ENCODE measurements at places on chromosomes 2 and 18.

DNA sequence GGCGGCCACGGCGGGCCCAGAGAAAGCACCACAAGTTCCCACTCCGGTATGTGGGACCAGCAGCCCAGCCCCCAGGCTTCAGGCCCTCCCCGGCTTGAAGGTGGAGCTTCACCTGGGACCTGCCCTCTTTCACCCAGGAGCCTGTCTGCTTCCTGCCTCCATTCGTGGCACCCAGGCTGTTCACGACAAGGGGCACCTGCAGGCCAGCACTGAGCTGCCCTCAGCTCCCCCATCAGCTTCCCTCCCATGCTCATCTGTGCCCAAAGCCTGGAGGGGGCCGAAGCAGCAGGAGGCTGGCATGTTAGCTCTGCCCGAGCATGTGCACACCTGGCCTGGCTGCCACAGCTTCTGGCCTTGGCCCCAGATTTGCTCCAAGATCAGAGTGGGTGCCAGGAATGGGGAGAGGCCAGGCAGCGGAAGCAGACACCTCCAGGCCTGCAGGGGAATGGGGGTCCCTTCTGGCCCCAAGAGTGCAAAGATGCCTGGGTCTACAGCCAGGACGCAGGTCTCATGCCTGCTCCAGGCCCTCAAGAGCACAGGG is 312.4 kb upstream of the SYT4 start:
- DNase-seq = no peak

DNA sequence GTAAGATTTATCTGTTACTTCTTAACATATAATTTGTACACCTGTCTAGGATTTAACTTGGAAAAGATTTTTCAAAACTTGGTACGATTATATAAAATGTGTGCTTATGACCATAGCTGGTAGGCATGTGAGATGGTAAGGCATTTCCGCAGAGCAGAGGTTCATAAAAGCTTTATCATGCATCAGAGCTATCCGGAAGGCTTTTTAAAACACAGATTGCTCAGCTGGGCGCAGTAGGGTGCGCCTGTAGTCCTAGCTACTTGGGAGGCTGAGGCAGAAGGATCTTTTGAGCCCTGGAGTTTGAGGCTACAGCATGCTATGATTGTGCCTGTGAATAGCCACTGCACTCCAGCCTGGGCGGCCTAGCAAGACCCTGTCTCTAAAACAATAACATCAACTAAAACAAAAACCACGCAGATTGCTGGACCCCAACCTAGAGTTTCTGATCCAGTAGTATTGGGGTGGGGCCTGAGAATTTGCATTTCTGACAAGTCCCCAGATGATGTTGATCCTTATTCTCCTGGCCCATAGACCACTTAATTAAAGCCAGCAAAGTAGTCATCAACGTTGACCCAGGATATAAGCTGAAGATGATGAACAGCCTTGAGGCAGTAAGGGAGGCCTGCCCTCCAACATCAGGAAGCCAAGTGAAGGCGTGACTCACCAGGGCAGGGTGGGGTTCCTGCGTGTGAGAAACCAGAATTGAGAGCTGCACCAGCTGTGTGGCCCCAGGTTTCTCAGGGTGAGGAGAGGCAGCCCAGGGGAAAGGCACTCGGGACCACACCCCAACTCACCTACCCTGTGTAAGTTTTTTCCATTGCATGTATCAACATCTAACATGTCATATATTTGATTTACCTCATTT is 21.6 kb upstream of the SLC20A1 start:
- DNase-seq = no peak

DNA sequence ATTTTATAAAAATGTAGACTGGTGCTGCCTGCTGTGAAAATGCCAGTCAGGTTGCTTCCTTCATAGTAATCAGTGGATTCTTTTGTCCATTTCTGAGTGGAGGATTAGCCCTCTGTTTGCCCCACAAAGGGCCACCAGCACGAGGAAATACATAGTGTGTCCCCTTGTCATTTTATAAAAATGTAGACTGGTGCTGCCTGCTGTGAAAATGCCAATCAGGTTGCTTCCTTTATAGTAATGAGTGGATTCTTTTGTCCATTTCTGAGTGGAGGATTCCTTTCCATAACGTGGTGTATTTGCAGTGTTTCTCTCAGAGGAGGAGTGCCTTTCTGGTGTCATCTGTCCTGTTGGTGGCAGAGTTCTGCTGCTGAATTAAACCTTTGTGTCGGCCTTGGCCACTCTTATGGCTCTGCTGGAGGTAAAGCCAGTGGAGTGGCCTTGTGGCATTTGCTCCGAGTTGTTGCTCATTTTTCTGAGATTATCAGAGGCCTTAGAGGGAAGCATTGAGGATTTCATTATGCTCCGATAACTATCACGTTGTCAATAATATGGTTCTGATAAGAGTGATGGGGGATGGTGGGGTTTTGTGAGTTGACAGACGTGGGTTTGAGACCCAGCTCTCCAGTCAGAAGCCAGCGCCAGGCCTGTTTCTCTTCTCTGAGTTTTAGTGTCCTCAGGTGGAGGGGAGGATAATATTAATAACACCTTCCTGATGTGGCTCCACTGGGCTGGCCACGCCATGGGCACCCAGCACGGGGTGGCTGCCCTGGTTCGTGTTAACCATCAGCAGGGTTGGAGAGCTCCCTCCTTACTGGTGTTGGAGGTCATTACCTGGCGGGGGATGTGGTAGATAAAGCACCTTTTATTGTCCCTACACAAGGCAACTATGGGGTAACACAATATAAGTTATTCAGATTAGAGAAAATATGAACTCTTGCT is 96.6 kb downstream of the NEDD4L start:
- DNase-seq = peak; percentile 33

- peak; percentile 34 for DNase-seq
Observed at GRCh38 chr2:182186132-182186735, 200.6 kb downstream of the PPP1R1C start.

- DNase-seq = no peak
Observed at GRCh38 chr2:85635011-85635410, 19.0 kb downstream of the USP39 start.

DNA sequence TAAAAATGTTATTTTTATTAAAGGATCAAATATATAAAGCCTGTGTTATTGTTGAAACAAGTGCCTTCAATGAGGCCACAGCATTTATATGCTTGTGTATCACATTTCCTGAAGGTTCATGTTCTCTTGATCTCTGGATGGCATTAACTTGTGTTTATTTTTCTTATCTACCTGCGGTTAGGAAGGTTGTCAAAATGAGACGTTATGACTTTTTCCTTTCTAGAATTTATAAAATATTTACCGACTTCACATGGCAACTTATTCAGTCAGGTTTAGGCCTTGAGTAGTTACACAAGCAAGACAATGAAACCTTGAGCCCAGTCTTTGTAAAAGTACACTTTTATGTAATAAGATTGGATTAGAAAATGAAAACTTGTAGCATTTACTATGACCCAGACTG is 196.4 kb upstream of the ACVR2A start:
- DNase-seq = no peak

DNA sequence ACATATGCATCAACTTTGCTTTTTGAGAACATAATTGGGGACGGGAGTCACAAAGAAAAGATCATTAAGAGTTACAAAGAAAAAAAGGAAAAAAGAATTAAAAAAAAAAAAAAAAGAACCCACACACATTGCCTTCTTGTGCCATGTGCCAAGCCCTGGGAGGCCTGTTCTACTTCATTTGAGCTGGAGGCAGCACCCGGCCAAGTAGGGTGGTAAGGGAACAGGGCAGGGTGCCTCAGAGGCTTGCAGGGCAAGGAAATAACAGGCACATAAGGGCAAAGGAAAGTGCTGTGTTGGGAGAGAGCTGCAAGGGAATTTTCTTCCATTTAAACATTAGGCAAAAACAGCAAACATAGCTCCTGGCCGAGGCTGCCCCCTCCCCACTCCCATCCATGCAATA is 418.0 kb downstream of the TMEM182 start:
- no peak for DNase-seq

GRCh38 chr2:204973616-204974015 is 428.3 kb downstream of the PARD3B start:
- no peak for DNase-seq

GRCh38 chr2:115163572-115163971 is 721.1 kb downstream of the DPP10 start:
- peak; percentile 29 for DNase-seq

GRCh38 chr2:109457794-109458193 is 156.0 kb downstream of the SEPTIN10 start:
- peak; percentile 30 for DNase-seq

GRCh38 chr2:81648370-81648769 is 1343.8 kb upstream of the LRRTM1 start:
- no peak for DNase-seq

- DNase-seq = no peak
Observed at GRCh38 chr18:27847412-27847811, 329.5 kb downstream of the CDH2 start.

DNA sequence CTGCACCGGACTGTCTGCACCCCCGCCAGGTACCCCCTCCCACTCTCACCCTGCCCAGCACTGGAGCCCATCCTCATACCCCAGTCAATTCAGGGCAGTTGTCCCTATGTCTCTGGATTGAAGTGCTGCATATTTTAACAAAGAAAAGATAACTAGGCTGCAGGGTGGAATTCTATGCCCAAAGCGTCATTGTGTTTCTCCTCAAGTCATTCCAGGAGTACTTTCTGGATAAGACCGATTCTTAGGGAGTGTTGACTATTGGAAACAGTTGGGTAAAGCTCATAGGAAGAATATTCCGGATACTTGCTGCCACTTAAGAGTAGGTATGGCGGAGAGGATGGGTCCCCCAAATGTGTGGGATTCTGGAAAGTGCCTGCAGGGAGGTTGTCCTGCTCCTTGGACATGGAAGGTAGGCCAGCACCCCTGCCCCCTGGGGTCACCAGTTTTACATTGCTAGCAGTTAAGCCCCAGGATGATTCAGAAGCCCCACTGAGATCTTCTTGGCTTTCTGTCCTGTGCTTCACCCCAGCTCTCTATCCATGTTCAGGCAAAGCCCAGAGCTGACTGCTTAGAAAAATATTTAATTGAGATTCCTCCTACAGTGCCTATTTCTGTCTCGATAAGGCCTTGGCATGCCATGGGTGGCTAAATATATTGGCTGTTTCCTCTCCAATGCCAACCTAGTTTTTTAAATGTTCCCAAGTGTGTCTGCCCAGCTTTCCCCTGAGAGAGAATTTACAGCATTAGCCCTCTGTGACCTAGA is 48.2 kb downstream of the RPL37A start:
- DNase-seq = no peak

DNA sequence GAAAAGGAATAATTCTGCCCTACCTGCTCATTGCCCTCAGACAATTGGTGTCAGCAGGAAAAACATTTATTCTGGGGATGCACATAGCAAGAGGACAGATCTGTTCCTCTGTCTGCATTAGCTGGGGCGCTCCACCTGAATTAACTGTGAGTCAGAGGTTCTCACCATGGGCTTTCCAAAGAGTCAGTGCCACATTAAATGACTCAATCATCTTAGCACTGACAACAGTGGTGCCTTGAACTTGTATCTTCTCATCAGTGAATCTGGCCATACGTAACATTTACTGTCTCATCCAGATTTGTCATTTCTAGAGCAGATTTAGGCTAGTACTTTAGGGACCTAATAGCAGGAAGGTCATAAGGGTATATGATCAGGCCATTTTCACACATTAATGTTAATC is 358.1 kb upstream of the CRIM1 start:
- no peak for DNase-seq

- DNase-seq = peak; percentile 54
Observed at GRCh38 chr18:906416-907114, 1.9 kb downstream of the ADCYAP1 start.

- DNase-seq = peak; percentile 40
Observed at GRCh38 chr2:16201848-16202247, 261.5 kb downstream of the MYCN start.

- no peak for DNase-seq
Observed at GRCh38 chr18:57784034-57784800, 18.9 kb downstream of the ATP8B1 start.

GRCh38 chr2:108118996-108119395 is 120.8 kb upstream of the SULT1C3 start:
- DNase-seq = no peak

DNA sequence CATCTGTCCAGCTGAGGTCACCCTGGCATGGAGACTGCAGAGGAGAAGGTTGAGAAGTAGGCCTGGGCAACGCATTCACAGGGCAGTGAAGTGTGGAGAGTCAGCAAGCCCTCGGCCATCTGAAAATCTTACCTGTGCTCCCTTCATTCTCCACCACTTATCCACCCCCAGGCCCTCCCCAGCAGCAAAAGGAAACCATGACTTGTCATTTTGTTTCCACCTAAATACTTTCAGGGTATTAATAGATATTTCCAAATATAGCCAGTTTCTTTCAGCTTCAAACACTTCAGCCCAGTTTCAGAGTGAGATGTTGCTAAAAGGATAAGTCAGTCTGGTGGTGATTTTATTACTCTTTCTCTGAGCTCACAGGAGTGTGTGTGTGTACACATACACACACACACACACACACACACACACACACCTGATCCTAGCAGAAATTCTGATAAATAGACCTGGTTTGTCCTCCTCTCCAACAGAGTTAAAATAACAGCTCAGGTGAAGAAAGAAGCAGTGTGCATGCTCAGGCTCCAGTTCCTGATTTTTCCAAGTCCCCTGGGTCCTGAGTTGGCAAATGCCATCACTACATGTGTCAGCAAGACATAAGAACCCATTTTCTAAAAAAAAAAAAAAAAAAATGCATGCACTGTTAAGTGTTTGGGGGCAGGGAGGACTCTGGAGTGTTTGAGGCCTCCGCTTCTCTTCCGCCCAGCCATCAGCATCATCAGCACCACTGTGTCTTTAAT is 82.8 kb downstream of the LOXHD1 start:
- DNase-seq = no peak

DNA sequence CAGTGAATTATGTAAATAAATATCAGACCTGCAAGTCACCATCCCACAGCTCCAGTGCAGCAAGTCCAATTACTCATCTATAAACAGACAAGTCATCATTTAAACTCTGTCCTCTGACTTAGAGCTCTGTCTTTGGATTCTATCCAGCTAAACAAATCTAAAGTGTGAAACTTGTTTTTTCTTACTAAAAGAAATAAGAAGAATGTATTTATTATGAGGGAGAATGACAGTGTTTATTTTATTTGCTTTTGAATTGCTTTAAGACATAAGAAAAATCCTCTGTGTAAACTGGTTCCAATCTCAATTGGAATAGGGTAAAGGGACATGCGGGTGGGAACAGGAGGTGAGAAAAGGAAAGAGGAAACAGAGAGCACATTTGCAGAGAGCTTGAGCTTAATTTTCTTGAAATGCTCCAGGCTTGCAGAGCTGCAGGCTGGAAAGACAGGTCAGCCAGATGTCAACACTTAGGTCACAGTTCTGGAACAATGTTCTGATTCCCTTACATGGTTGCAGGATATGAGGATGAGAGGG is 355.8 kb downstream of the MEIS1 start:
- no peak for DNase-seq

- no peak for DNase-seq
Observed at GRCh38 chr18:58316396-58317342, 272.6 kb downstream of the NEDD4L start.

- DNase-seq = no peak
Observed at GRCh38 chr18:79069717-79070151, 540 bp downstream of the ATP9B start.

- no peak for DNase-seq
Observed at GRCh38 chr2:17587469-17587868, 47.0 kb downstream of the VSNL1 start.

DNA sequence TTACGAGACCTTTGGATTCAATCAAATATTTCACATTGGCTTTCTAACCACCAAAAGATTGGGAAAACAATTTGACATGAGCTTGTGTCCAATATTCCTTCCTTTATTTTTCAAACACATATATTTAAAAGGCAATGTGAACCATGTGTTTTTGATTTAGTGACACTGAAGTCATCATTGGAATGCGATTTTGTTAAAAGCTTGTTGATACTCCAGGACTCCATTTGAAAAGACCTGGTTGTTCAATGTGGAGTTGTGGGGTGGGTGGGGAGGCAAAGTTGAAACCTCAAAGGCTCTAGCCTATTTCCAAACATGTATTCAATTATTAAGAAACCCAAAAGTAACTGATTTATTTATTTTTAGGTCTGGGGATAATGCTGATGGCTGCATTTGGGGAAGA is 114.1 kb upstream of the TRIB2 start:
- DNase-seq = no peak

Data from NCI-H524 (cell line).